ENCODE measurements at places on chromosomes 11 and 22.

GRCh38 chr11:15157606-15158137 is 42.9 kb downstream of the INSC start:
- H3K4me3 ChIP-seq: no peak overlapping the region
- no peaks in the 10 kb centered on the region for H3K36me3 ChIP-seq
- no peaks in the 10 kb centered on the region for H3K27me3 ChIP-seq

GRCh38 chr11:32161293-32161692 is 70.4 kb downstream of the RCN1 start:
- H3K4me1 ChIP-seq: no peaks in the 10 kb centered on the region
- no peaks in the 10 kb centered on the region for H3K36me3 ChIP-seq
- peaks cover 4% of the 10 kb centered on the region for H3K27me3 ChIP-seq

GRCh38 chr22:45777046-45777851 is 105.6 kb downstream of the ATXN10 start:
- no peak overlapping the region for H3K27ac ChIP-seq
- H3K36me3 ChIP-seq: peaks cover 15% of the 10 kb centered on the region
- H3K4me1 ChIP-seq: peaks cover 16% of the 10 kb centered on the region
- DNase-seq: no peak
- H3K27me3 ChIP-seq: no peaks in the 10 kb centered on the region
- no peak overlapping the region for H3K4me3 ChIP-seq

- no peaks in the 10 kb centered on the region for H3K4me1 ChIP-seq
- H3K36me3 ChIP-seq: peaks cover 4% of the 10 kb centered on the region
- H3K27ac ChIP-seq: no peak overlapping the region
- DNase-seq: no peak
- H3K4me3 ChIP-seq: no peak overlapping the region
- peaks cover 13% of the 10 kb centered on the region for H3K27me3 ChIP-seq
Measured at GRCh38 chr11:12856338-12856737, 152.8 kb upstream of the RASSF10 start.
